ENCODE measurements at places on chromosomes 5 and 9.

GRCh38 chr9:104750185-104750767 lies 2.8 kb downstream of the NIPSNAP3A start:
- DNase-seq = no peak

GRCh38 chr5:32259033-32259432 lies 53.7 kb downstream of the MTMR12 start:
- no peak for DNase-seq

GRCh38 chr5:114467729-114468128 lies 105.9 kb downstream of the KCNN2 start:
- DNase-seq = no peak

DNA sequence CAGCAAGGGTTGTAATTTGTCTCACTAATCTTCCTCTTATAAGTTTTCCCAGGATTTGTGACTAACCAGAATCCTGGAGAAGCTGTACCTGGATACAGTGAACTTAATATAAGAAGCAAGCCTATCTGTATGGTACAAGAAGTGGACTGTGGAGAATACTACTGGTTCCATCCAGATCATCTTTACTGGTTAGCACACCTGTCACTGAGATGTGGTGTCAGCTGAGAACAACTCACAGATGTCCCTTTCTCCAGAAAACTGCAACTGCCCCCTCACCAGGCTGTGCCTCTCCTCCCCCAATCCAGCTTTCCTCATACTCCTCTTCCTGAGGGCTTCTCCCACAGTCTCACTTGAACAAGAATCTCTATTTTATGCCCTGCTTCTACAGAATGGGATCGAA lies 4.9 kb downstream of the FBXO10 start:
- no peak for DNase-seq

DNA sequence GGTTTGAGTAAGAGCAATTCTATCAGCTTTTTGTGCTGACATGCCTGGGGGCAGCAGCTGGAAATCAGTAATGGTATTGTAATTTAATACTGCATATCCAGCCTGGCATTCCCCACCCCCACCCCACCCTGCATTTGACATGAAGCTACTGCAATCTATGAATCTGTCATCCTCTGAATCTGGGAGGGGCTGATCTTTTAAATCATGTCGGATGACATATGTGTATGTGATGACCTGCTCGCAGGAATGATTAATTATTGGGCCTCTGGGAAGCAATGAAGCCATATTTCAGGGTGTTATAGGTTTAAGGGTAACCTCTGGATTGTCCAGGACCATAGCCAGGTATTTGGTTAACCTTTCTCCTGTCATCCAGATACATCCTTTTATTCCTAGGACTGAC lies 64.6 kb upstream of the RASGRF2 start:
- DNase-seq = no peak
